ENCODE measurements at places on chromosomes 12 and 14.

- DNase-seq = no peak
Observed at GRCh38 chr14:103190741-103191140, 67.5 kb downstream of the TNFAIP2 start.

- no peak for DNase-seq
Observed at GRCh38 chr14:44420226-44420625, 86.9 kb downstream of the FSCB start.

DNA sequence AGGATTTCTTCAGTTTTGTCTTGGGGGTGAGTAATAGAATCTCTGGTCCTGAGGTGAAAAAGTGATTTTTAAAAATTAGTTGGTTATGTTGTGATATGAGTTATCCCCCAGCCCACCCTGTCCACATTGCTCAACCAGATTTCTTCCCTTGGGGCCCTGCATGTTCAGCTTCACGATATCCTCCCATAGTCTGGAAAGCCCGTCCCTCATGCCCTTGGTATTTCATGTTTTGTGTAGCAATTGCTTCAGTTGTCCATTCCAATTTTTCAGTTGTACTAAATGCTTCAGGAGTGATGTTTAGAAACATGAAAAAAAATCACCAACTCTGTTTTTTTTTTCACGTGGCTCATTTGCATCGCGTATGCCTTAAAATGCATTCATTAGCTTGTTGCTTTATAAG is 17.5 kb upstream of the BICD1 start:
- no peak for DNase-seq

DNA sequence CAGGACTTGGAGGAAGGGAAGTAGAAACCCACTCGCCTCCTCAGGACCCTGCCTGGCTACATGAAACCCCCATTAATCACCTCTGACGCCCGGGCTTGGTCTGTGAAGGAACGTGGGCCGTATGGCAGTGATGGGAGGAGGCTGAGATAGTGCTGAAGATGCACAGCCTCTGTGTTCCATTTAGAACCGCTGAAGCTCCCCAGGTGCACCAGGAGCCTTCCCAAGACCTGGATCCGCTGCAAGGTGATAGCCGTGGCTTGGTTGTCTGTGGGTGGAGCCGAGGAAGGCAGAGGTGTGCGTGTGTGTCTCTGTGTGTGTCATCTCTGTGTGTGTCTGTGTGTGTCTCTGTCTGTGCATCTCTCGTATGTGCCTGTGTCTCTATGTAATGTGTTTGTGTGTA is 293.1 kb downstream of the CACNA1C start:
- no peak for DNase-seq

DNA sequence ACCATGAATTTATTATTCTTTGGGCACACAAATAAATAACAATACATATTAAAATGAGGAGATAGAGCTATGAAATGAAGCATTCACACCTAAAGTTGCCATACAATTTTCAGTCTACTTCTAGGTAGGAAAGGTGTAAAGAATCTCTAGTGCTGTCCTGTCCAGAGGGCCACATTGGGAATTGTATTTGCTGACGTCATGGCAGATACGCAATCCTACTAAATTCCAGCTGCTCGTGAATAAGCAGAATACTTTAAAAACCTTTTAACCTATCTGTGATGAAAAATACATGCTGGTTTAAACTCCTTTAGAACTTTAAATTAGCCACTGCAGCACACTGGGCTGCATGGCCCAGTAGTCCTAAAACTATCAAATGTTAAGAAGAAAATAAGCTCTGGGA is 236.1 kb downstream of the FSCB start:
- no peak for DNase-seq

- no peak for DNase-seq
Observed at GRCh38 chr12:60415351-60415750, 819.5 kb downstream of the SLC16A7 start.

GRCh38 chr12:3527181-3527580 is 36.2 kb downstream of the PRMT8 start:
- no peak for DNase-seq

GRCh38 chr12:51025338-51025835 is 797 bp downstream of the SLC11A2 start:
- no peak for DNase-seq

GRCh38 chr12:42556917-42557316 is 32.6 kb downstream of the PRICKLE1 start:
- no peak for DNase-seq

GRCh38 chr12:128549601-128550218 is 274.0 kb downstream of the SLC15A4 start:
- DNase-seq = no peak

GRCh38 chr14:68628605-68629310 is 164.1 kb downstream of the ZFP36L1 start:
- peak; percentile 12 for DNase-seq

DNA sequence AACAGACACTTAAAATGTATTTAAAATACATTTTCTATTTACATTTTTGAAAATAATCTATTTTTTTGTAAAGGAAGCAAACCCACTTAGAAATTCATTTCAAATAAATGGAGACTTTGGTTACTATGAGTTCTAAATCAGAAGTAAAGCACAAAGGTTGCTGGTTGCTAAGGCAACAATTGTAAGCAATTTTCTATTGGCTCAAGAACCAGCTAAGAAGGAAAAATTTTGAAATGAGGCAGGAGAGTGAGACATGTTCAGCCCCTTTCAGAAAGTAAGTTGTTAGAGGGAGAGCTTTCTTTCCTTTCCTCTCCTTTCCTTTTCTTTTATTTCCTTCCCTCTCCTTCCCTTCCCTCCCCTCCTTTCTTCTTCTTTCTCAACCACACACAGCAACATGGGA is 80.7 kb downstream of the PRMT8 start:
- DNase-seq = no peak

- DNase-seq = no peak
Observed at GRCh38 chr12:66915306-66915904, 236.5 kb upstream of the GRIP1 start.

DNA sequence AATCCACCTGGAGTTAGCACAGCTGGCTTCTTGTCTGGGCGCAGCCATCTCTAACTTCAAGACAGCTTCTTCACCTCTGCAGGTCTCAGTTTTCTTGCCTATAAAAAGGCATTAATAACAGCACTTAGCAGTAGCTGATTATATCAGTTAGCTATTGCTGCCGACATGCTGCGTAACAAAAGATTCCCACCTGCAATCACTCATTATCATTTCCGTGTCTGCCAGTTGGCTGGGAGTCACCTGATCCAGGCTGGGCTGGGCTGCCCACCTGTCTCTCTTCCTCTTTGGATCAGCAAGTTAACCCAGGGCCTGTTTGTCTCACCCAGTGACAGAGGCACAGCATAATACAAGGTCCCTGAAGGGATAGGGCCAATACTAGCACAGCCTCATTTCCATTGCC is 109.7 kb downstream of the SCARB1 start:
- DNase-seq = no peak

DNA sequence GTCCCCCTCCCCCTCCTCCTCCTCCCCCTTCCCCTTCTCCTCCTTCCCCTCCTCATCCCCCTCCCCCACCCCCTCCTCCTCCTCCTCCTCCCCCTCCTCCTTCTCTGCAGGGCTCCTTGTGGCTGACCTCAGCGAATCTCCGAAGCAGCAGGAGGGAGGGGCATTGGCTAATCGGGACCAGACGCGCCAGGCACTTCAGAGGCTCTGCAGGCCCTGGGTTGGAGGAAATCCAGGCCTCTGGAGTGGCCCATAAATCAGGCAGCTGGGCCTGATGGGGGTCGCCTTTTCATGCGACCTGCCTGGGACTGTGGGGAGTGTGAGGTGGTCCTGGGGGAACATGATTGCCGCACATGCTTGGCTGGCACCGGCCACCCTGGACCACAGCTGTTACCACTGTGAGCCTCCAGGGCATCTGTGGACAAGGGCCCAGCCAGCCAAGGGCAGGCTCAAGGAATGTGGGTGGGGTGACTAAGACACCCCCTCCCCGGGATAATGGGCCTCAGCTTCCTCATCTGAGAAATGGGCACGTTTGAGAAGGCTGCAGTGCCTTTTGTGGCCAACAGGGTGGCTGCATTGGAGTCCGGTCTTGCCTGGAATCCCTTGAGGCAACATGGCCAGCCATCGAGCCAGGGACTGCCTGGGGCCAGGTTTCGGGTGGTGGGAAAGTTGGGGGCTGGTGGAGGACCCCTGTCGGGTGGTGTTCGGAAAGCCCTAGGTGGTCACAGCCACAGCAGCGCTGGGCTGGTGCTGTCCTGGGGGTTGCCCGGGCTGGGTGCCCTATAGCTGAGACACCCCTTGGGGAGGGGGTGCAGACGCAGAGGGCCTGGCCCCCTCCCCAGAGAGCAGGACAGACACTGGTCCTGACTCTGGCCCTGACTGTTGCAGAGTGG is 12.0 kb downstream of the KIF26A start:
- DNase-seq = no peak

- no peak for DNase-seq
Observed at GRCh38 chr14:75614179-75614578, 35.8 kb downstream of the FLVCR2 start.

DNA sequence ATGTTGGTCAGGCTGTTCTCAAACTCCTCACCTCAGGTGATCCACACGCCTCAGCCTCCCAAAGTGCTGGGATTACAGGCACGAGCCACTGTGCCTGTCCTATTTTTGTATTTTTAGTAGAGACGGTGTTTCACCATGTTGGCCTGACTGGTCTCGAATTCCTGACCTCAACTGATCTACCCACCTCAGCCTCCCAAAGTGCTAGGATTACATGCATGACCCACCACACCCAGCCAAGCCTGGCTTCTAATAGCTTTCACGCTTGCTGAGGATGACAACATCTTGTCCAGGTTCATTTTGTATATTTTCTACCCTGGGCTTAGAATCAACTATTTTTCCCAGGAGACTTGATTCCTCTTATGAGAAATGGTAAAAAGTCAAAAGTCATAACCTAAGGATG is 64.7 kb downstream of the WASHC3 start:
- no peak for DNase-seq

- no peak for DNase-seq
Observed at GRCh38 chr14:53532853-53533252, 379.7 kb upstream of the DDHD1 start.

- no peak for DNase-seq
Observed at GRCh38 chr12:120039711-120040110, 50.7 kb downstream of the BICDL1 start.

DNA sequence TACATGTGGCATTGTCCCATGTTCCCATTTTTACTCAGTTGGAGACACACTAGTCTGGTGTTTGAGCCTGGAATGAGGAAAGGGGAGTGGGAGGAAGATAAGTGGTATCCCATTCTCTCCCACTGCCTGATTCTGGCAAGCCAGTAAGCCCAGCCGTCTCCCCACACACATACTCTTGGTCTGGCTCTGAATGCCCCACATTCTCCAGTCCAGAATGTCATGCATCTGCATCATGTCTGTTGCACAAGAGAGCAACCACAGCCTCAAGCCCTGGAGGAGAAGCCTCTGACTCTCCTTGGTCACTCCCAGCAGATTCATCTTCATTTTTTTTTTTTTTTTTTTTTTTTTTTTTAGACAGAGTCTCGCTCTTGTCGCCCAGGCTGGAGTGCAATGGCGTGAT is 48.0 kb downstream of the DRAM1 start:
- DNase-seq = no peak

- no peak for DNase-seq
Observed at GRCh38 chr12:105805730-105806399, 332.9 kb downstream of the NUAK1 start.

- DNase-seq = no peak
Observed at GRCh38 chr12:14258575-14258940, 106.9 kb upstream of the ATF7IP start.

All from stimulated activated CD4-positive, alpha-beta T cell treated with anti-CD3 and anti-CD28 coated beads, Interleukin-1b, Interleukin-23, amount 100 ng/mL, for 48 hours (primary cell).